COLO829 (cell line): ENCODE measurements at places on chromosomes 1 and 21.

DNA sequence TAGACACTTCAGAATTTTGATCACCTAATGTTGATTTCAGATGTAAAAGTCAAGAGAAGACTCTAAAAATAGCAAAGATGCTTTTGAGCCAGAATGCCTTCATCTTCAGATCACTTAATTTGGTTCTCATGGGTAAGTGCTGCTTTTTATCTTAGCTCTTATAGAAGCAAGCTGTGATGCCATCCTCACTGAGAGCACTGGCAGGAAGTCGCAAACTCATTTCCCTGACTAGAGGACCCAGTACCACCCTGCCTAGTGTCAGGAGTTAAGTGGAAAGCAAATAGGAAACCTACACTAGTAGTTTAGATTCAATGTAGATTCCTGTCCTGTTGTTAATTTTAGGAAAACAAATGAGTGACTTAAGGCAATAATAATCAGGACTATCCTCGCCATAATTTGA, 12.1 kb downstream of the IFNAR2 start:
- no peak for DNase-seq

GRCh38 chr1:151132335-151133017, 14.0 kb downstream of the SEMA6C start:
- no peak for DNase-seq

DNA sequence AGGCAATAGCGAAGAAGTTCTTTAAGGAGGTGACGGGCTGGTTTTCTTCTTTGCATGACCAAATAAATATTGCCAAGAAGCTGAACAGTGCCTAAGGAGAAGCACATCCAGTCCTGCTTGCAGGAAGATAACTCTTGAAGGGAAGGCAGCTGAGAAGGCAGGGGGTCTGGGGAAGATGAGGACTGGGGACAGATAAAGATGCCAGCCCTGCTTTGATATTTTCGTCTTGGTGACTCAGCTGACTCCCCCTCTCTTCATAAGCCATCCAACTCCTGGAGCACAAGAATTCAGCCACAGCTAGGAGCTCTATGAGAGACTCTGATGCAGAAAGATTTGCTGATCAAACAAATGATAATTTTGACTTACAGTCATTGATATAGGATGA, 3.4 kb downstream of the CFAP45 start:
- DNase-seq = no peak

GRCh38 chr1:32392325-32392724, 1.9 kb downstream of the BSDC1 start:
- DNase-seq = no peak

- DNase-seq = no peak
These were observed 284.9 kb upstream of the RUNX1 start for GRCh38 chr21:35333831-35334618.

GRCh38 chr1:234940841-234941240, 187.8 kb downstream of the TOMM20 start:
- no peak for DNase-seq

GRCh38 chr1:60033066-60033465, 40.5 kb downstream of the C1orf87 start:
- DNase-seq = no peak

GRCh38 chr1:1314237-1314586, 5.8 kb downstream of the PUSL1 start:
- no peak for DNase-seq

- DNase-seq = no peak
These were observed 3.5 kb downstream of the MTMR11 start for GRCh38 chr1:149933208-149933607.

DNA sequence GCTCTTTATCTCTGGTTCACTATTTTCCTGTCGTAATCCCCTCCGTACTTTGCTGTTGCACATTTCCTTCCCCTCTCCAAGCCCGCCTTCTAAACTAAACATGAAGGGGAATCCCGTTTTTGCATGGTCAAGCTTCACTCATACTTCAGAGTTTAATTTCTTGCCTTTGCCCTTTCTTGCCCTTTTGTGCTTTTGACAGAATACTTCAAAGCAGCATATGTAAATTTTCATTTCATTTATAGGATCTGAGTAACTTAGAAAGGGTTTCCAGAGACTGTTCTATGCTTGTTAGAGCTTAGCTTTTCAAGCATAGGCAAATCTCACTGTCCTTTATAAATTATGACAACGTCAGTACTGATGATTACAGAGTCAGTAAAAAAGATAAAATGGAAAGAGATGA, 27.7 kb downstream of the SPATA45 start:
- DNase-seq = no peak

DNA sequence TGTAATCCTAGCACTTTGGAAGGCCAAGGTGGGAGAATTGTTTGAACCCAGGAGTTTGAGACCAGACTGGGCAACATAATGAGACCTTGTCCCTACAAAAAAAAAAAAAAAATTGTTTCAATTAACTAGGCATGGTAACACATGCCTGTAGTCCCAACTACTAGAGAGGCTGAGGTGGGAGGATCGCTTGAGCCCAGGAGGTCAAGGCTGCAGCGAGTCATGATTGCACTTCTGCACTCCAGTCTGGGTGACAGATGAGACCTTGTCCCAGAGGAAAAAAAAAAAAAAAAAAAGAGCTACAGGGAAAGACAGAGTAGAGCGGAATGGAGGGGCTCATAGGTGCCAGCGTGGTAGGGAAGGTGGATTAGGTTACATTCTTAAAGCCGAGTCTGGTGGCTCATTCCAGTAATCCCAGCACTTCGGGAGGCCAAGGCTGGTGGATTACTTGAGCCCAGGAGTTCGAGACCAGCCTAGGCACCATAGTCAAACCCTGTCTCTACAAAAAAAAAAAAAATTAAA, 21.0 kb upstream of the PADI6 start:
- DNase-seq = no peak

DNA sequence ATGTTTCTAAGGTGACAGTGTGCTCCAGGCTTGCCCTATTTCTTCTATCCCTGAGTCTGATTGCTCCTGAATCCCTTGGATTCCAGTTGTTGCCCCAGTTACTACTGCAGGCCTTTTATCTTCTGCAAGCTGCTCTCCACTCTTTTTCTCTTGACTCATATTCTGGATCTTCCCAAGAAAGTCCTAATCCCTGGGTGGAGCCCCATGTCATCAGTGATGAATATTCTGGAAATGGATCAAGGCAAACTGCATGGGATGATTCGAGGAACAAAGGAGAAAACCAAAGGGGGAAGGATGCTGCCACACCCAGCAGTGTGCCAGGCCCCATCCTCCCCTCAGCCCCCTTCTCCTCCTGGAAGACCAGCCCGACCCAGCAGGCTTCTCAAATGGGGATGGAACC, 63.3 kb upstream of the ATP2B4 start:
- no peak for DNase-seq

GRCh38 chr1:198523182-198523950, 17.1 kb downstream of the ATP6V1G3 start:
- no peak for DNase-seq

DNA sequence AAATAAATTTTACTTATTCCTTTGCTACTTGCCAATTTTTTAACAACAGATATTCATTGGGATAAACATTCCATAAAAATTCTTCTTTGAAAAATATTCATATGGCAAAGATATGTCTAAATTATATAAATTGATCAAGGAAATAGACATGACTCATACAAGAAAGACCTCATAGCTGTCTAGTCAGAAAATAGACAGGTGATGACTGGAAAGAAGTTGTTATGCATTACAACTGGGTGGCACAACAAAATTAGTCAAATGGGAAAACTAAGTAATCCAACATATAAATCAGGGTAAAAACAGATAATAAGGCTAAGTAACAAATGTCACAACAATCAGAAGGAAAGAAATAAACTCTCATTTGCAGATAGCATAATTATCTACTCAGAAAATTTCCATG, 92.0 kb downstream of the USH2A start:
- no peak for DNase-seq

DNA sequence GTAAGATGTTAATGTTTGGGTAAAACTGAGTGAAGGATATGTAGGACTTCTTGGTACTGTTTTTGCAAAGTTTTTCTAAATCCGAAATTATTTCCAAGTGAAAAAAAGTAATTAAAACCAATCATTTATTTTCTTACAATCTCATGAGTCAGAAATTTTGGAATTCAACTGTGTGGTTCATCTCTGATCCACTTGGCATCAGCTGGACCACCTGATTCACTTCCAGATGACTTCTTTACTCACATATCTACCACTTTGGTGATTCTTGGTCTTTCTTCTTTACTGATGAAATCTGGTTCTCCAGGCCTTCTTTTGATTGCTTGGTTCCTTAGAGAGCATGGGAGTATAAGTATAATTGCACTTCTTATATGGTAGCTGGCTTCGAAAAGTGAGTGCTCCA, 254.9 kb upstream of the CACYBP start:
- DNase-seq = no peak

GRCh38 chr1:151145304-151146071, 943 bp downstream of the SEMA6C start:
- DNase-seq = no peak

GRCh38 chr1:16010837-16011236, 6.8 kb downstream of the SRARP start:
- DNase-seq = no peak
